RWPE1 (cell line): ENCODE measurements at places on chromosomes 16 and 17.

DNA sequence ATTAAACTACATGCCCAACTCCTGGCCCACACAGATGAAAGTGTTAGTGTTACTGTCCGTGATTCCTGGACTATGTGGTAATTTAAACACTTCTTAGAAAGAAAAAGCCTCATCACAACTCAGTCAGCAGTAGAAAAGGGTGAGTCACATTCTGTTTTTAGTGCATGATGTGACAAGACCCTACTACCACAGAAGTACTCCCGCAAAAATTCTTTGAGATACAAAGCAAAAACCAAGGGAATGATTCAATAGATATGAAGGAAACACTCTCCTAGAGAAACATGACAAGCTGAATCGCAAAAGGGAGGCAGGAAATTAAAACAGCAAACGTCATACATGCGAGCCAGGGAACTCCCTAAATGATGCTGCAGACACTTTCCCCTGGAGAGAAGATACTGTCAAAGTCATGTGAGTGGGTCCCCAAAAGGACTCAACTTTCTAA, 14.4 kb downstream of the SNN start:
- peak; percentile 61 for DNase-seq

DNA sequence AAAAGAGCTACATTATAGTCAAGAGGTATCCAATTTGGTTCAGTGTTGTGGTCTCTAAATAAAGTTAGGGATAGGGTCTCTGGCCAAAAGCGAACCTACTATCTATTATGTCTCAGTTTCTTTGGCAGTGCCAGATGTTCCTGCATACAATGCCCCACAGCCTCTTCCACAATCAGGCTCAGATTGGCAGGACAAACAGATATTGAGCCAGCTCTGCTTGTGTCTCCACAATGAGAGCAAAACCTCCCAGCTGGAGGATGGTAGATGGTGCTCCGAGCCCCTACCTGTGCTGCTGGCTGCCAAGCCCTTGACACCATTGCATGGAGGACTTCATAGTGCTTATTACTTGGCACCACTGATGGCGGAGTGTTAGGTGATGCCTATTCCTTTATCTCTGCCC, 19.7 kb downstream of the PHAF1 start:
- DNase-seq: no peak

DNA sequence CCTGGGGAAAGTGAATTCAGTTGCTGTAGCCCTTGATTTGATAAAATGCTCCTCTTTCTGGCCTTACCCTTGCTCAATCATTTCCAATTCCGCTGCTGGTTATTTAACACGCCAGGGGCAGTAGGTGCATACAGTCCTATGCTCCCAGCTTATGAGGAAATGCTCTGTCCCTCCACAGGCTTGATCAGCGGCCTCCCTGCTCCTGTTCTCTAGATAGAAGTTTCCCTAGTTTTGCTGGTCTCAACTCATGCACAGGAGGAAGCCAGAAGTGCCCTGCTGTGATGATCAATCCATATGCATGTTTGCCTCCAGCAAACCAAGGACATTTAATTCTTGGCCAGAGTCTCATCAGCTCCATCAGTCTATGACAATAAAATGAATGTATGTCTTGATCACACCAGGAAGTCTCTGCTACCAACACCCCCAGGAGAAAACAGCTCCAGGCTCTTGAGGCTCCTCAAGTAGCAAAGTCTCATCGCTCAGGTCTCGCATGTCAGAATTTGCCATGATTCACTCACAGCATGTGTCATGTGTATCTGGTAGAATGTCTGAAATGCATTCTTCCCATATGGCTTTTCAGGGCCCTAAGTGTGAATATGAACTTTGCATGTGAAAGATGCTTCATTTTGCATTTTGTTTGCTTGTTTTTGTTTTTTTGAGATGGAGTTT, 208.9 kb downstream of the CDH13 start:
- DNase-seq: no peak

GRCh38 chr17:7897773-7898172, 9.2 kb downstream of the CHD3 start:
- DNase-seq: peak; percentile 34

GRCh38 chr17:5585836-5586521, 1.7 kb upstream of the NLRP1 start:
- DNase-seq: peak; percentile 57

GRCh38 chr17:78144736-78145641, 1.2 kb upstream of the C17orf99 start:
- no peak for DNase-seq

- no peak for DNase-seq
These were observed 30.1 kb downstream of the CCL4 start for GRCh38 chr17:36133602-36134236.

- DNase-seq: no peak
These were observed 393.0 kb downstream of the CA10 start for GRCh38 chr17:51765282-51766135.

- no peak for DNase-seq
These were observed 52.2 kb upstream of the MED9 start for GRCh38 chr17:17424552-17424951.
